ENCODE measurements at places on chromosomes 12 and 14.

GRCh38 chr12:104751594-104751993, 206.5 kb downstream of the SLC41A2 start:
- DNase-seq: no peak

- DNase-seq: peak; percentile 48
Measured at GRCh38 chr14:53955671-53956426, 776 bp downstream of the BMP4 start.

GRCh38 chr12:114961491-114961890, 277.5 kb upstream of the TBX3 start:
- DNase-seq: no peak

DNA sequence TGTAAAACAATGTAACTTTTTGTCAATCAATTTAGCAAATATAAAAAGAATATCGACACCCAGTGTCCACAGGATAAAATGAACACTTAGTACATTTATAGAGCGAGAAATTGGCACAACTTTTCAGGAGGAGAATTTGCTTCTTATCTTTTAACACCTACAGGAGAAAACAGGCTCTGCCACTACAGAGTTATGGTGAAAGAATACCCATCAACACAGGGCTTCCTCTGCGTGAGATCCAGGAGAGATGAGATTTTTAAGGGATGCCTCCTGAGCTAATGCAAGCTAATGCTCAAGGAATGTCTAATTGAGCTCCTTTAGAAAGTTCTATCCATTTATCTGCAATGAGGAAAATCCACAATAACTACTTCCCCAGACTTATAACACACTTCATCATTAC, 7.8 kb downstream of the TBPL2 start:
- DNase-seq: no peak

DNA sequence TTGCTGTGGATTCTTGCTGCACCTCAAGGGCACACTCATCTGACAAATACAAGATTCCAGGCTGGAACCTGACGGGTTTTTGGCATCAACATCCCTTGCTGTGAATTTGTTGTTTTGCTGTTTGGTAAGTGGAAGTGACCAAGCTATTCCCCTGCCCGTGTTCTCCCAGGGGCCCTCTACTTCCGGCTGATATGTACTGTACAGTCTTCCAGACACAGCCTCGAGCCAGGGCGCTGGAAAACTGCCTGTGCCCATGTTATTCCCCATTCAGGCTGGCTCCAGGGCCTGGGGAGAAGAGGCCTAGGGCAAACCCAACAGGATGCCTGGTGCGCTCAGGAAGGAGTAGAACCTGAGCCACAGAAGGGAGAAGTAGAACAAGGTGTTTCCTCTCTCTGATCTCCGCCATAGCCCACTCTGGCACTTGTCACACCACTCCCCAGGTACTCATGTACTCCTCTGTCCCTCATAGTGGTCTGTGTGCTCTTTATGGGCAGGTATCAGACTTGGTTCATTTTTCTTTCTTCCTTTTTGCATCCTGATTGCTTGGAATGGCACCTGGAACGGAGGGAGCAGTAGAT, 67.8 kb upstream of the LTA4H start:
- DNase-seq: no peak

- DNase-seq: no peak
Measured at GRCh38 chr14:99549684-99550083, 54.3 kb downstream of the CCDC85C start.
